ENCODE measurements at places on chromosomes 13 and 19.

DNA sequence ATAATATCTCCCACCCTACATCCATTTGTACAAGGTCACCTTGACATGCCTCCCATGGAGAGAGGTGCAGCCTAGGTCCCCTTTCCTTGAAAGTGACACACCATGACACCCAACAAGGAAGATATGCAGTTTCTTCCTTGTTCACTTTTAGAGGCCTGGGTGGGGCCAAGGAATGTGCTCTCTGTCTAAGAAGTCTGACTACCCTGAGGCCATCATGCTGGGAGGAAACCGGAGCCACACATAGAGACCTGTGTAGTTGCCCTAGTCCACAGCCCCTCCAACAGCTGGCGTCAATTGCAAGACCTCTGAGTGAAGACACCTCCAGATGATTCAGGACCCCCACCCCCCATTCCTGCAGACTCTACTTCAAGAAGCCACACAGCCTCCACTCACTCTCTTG lies 11.0 kb downstream of the SYDE1 start:
- DNase-seq = no peak

DNA sequence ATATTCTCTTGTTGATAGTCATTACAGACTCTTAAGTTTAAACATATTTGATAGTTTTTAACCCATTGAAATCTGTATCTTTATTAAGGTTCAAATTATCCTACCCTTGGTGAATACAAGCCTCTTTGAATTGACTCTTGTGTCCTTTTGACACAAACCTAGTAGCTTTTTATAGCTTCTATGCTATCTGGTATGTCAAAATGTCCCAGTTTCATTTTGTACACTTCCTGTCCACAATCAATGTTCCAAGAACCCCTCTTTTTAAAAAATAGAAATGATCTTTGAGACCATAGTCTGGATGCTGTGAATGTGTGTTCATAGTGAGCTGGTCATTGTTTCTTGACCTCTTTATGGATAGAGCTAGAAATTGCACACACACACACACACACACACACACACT lies 39.2 kb upstream of the FGF14 start:
- DNase-seq = no peak

DNA sequence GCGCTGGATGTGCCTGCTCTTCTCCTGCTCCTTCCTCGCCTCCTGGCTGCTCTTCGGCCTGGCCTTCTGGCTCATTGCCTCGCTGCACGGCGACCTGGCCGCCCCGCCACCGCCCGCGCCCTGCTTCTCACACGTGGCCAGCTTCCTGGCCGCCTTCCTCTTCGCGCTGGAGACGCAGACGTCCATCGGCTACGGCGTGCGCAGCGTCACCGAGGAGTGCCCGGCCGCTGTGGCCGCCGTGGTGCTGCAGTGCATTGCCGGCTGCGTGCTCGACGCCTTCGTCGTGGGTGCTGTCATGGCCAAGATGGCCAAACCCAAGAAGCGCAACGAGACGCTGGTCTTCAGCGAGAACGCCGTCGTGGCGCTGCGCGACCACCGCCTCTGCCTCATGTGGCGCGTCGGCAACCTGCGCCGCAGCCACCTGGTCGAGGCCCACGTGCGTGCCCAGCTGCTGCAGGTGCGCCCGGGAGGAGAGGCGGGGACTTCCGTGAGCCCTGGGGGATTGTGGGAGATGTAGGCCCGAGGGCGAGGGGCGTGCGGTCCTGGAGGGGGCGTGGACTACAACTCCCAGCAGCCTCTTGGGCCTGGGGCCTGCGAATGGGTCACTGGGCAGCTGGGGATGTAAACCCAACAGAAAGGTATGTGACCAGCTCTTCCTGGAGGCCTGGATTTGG lies 6.7 kb downstream of the KCNJ14 start:
- DNase-seq = no peak

GRCh38 chr19:30144242-30144758 lies 202.3 kb downstream of the URI1 start:
- no peak for DNase-seq

GRCh38 chr13:49443357-49443703 lies 534 bp downstream of the CAB39L start:
- DNase-seq = no peak

GRCh38 chr19:10553087-10553667 lies 9.5 kb downstream of the ATG4D start:
- DNase-seq = no peak

- DNase-seq = no peak
Measured at GRCh38 chr13:107992542-107992941, 222.8 kb downstream of the LIG4 start.

DNA sequence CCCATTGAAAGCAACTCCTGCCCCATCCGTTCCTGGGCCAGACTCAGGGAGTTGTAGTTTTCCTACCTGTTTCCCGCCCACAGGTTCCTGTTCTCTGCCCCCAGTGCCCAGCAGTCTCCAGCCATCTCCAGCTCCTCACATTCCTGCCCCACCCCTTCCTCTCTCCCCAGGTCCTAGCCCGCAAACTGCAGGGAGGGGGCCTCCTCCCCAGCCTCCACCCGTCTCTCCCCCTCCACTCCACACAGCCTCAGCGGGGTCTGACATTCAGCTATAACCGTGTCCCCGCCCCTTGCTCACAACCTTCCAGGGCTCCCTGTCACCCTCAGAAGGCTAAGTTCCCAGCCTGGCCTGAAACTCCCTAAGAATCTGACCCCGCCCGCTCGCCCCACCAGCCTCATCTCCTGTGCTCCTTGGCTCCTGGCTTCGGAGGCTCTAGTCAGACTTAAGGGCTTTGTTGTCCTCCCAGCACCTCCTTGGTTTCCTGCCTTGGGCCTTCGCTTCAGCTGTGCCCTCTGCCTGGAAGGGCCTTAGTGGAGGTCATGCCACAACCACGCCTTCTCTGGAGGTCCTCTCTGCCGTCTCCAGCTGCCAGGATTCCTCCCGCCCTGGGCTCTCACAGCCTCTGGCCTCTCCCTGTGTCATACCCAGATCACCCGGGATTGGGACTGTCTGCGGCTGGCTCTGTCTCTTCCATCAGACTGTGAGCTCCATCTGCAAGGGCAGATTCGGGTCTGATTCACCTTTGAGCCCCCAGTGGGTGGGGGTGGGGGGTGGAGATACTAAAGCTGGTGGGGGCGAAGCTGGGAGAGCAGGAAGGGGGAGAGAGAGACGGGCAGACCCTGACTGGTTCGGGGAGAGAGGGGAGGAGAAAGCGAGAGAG lies 5.1 kb upstream of the SPACA6 start:
- no peak for DNase-seq

DNA sequence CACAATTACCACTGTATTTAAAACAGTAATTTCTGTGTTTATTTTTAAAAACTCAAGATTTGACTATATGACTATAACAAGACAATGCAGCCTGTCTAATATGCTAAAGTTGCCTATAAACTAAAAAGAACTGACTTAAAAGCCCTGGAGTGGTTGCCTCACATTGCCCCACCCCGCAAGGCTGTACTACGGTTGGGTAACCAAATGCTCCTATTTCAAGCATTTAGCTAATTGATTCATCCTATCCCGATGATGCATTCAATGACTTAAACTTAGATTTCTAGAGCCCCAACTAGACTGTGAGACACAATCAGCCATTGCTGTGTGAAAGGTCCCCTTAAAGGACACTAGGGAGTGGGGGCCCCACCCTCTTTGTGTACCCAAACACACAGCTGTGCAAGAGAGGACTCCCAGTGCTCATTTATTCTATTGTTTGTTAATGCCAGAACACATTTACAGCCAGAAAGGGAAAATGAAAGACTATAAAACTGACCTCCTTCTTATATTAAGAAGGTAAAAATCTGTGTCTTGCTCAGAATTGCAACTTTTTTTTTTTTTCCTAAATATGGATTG lies 66.9 kb downstream of the MIPEP start:
- DNase-seq = no peak

DNA sequence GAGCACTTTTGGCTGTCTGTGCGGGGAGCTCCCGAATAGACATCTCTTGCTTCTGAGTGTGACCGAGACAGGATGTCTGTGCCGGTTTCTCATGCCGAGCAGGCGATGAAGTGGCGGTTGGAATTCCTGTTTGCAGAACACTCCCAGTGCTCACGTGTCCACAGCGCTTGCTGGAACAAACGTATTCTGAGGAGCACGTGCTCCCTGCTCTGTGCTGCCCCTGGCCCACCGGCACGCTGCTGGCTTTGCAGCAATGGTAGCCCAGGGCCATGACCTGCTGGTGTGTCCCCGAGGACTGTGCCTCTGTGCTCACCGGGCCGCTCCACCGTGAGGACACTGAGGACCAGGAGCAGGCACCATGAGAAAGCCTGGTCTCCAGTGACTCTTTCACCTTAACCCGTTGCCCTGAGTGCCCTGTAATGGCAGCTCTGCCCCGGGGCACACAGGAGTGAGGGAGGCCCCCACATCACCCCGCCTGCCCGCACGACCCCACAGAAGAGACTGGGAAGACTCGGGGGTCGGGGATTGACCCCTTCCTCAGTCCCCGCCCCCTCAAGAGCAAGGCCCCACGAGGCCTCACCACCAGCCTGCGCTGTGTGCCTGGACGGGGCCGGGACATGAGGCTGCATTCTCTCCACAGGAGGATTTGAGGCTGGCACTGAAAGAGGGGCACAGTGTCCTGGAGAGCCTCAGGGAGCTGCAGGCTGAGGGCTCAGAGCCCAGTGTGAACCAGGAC lies 40.0 kb upstream of the F7 start:
- no peak for DNase-seq

GRCh38 chr13:78594456-78594975 lies 8.8 kb downstream of the POU4F1 start:
- DNase-seq = no peak

GRCh38 chr19:51421229-51422052 lies 4.0 kb upstream of the SIGLEC10 start:
- DNase-seq = no peak
